A549 treated with RU486 at 1 μM for 4 hours (cell line): ENCODE measurements at places on chromosomes 7 and 10. TPM values are rescaled to one million over a fixed set of nuclear protein-coding genes. Genes with fewer than 3 reads are reported as not detected.

The IPMK gene
- total RNA-seq: 0.84 to 3.6 TPM (median 2.8 TPM) in 5 replicates

The CBLL1 gene
- total RNA-seq: 29.3 to 56.7 TPM (median 35.3 TPM) in 5 replicates

The TAS2R5 gene
- 0.26 to 0.72 TPM (median 0.38 TPM) in 5 replicates for total RNA-seq

The GPR15LG gene
- total RNA-seq: not detected in 5 replicates

The GRID2IP gene
- total RNA-seq: 0.03 TPM in 1 of 5 replicates, not detected in the others

The GPER1 gene
- total RNA-seq: 0.53 to 1.1 TPM (median 0.82 TPM) in 5 replicates

The DNAJC12 gene
- total RNA-seq: 51.2 to 75.8 TPM (median 65.1 TPM) in 5 replicates

The GFRA1 gene
- 8.6 to 11.3 TPM (median 9.3 TPM) in 5 replicates for total RNA-seq

The DOCK1 gene
- 19.1 to 25.2 TPM (median 23.4 TPM) in 5 replicates for total RNA-seq

The CCDC6 gene
- total RNA-seq: 13.1 to 26.0 TPM (median 23.6 TPM) in 5 replicates

The KNDC1 gene
- total RNA-seq: 0.77 to 2.4 TPM (median 0.94 TPM) in 5 replicates

The GLI3 gene
- 0.15 to 0.47 TPM (median 0.21 TPM) in 5 replicates for total RNA-seq

The TNPO3 gene
- 40.5 to 47.2 TPM (median 44.4 TPM) in 5 replicates for total RNA-seq

The SPDYE1 gene
- not detected in 5 replicates for total RNA-seq

The CLDN12 gene
- total RNA-seq: 18.2 to 30.1 TPM (median 25.7 TPM) in 5 replicates

The PTN gene
- not detected in 5 replicates for total RNA-seq

The ADRB1 gene
- total RNA-seq: 0.37 to 1.1 TPM (median 0.85 TPM) in 5 replicates

The AKR1C4 gene
- 0.10 to 0.41 TPM (median 0.30 TPM) in 5 replicates for total RNA-seq

The HMX3 gene
- total RNA-seq: 0.12 TPM in 1 of 5 replicates, not detected in the others

The SLC26A4 gene
- total RNA-seq: 0.04 to 0.16 TPM (median 0.09 TPM) in 5 replicates

The SLC16A9 gene
- 0.05 to 0.09 TPM (median 0.08 TPM) in 4 of 5 replicates, not detected in the other for total RNA-seq

The RBM20 gene
- total RNA-seq: 1.4 to 1.8 TPM (median 1.6 TPM) in 5 replicates

The UCN3 gene
- not detected in 5 replicates for total RNA-seq
